ENCODE measurements at places on chromosomes 2 and 18.

DNA sequence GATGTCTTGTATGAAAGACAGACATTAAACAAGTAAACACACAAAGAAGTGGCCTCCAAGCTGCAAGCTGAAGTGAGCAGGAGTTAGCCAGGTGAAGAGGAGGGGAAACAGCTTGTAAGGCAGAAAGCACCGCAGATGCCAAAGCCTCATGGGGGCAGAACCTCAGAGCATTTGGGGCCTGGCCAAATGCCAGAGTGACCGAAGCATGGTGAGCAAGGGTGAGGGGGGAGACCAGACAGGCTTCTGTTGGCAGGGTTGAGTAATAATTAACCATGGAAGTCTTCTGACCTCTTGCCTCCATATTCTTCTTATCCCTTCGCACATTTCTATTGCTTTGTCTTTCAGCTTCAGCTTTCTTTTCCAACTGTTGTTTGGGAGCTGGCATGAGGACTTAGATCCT is 5.6 kb downstream of the QPCT start:
- no peak for DNase-seq

GRCh38 chr2:218219934-218220333 is 2.9 kb downstream of the ARPC2 start:
- DNase-seq, result no peak

GRCh38 chr2:114039677-114040076 is 149.8 kb downstream of the ACTR3 start:
- no peak for DNase-seq

DNA sequence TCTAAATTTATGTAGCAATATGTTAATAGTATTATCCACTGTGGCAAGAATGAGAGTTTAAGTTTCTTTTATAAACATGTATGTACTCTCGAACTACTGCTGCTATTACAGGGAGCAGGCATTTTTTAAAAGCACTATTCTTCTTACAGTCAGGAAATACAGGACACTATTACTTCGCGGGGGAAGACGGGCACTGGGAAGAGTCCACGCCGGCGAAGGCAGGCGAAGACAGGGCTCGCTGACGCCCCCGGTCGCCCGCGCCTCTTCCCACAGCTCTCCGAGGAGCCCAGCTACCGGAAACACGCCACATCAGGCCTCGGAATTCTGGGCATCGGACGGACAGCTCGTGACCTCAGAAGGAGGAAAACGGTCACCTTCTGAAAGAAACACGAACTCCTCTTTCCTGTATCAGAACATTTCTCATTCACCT is 90.2 kb downstream of the FAM161A start:
- DNase-seq, result no peak

GRCh38 chr18:73147590-73147989 is 279.8 kb upstream of the NETO1 start:
- no peak for DNase-seq

DNA sequence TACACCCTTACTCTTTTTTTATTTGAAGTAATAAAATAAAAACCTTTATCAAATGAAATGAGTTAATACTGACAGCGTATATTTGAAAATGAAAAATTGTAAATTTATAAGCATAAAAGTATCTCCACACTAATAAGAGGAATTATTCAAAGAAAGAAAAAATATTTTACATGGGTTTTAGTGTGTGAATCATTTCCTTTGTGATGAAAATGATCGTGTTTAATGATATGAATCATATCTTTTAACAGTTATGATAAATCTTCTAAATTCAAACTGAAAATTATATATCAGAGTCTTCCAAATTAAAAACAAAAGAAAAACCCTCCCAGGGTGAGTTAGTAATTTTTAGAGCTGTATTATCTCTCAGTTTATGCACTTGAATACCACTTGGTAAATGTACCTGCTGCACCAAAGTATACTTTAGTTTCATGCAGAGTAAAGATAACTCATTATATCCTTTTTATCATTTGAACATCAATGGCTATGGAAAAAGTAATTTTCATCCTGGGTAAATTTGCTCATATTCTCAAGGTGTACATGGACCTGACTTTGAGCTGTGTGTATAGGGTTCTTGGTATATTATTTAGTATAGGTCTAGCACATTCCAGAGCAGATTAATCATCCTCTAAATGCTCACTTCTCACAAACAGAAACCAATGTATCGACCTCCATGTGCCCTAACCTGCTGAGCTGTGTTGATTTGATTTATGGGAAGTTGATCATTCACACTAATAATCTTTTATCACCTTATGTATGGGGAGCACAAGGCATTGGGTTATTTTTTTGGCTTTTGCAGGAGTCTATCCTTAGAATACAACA is 98.7 kb upstream of the VWC2L start:
- no peak for DNase-seq

- DNase-seq, result no peak
These were observed 30.8 kb downstream of the TWSG1 start for GRCh38 chr18:9365406-9365805.

DNA sequence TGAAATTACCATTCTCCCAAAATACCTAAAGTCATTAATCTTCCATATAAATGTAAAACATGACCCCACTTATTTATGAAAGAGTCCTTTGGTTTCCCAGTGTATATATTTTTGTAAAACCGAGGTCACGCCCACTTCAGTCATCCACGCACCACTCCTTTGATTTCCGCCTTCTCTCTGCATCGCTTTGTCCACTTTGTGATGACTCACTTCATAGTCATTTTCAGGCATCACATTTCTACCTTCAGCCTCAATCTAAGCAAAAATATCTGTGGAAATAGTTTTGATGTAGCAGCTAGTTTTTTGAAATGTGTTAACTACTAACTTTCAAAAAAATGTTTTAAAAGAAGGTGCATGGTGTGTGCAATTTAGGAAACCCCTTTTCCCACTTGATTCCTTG is 793.5 kb upstream of the SOX11 start:
- DNase-seq, result no peak
